ENCODE measurements at places on chromosomes 5 and 9. TPM values are rescaled to one million over a fixed set of nuclear protein-coding genes. Genes with fewer than 3 reads are reported as not detected.

Gene GNA14
- 3.3 TPM for polyA plus RNA-seq

Gene PIP5K1B
- 0.09 TPM for polyA plus RNA-seq

Gene ZNF300
- 0.53 TPM for polyA plus RNA-seq

Gene HINT2
- polyA plus RNA-seq: 176 TPM

Gene GSN
- 40.0 TPM for polyA plus RNA-seq

Gene C9orf50
- not detected for polyA plus RNA-seq

Gene IFNA21
- not detected for polyA plus RNA-seq

Gene FCN2
- 118 TPM for polyA plus RNA-seq

Gene ANKRD18B
- polyA plus RNA-seq: not detected

Gene FOXD4
- 0.05 TPM for polyA plus RNA-seq

Gene PDLIM4
- polyA plus RNA-seq: 0.45 TPM

Gene SELENOP
- 880 TPM for polyA plus RNA-seq

Gene SMIM33
- polyA plus RNA-seq: not detected

Gene TSLP
- 1.4 TPM for polyA plus RNA-seq

Gene ZFP37
- 0.46 TPM for polyA plus RNA-seq

Gene PRUNE2
- 1.7 TPM for polyA plus RNA-seq

Gene CKMT2
- 1.1 TPM for polyA plus RNA-seq

Gene MED27
- polyA plus RNA-seq: 5.8 TPM

Gene SPOCK1
- 0.07 TPM for polyA plus RNA-seq

Gene FGF1
- 0.24 TPM for polyA plus RNA-seq

Gene PCDHGB4
- polyA plus RNA-seq: 1.4 TPM

Gene ADAM19
- polyA plus RNA-seq: 2.4 TPM

Gene NFIL3
- 7.0 TPM for polyA plus RNA-seq

Gene FGF18
- not detected for polyA plus RNA-seq

Gene BAAT
- polyA plus RNA-seq: 136 TPM

Gene SHISAL2B
- polyA plus RNA-seq: not detected

Gene SLC27A4
- 36.4 TPM for polyA plus RNA-seq

Gene GLDC
- polyA plus RNA-seq: 26.7 TPM

Gene OR13C8
- polyA plus RNA-seq: not detected

Gene PCDHB4
- polyA plus RNA-seq: 0.17 TPM
